NCI-H1092 (cell line): ENCODE measurements at places on chromosomes 2 and 18.

DNA sequence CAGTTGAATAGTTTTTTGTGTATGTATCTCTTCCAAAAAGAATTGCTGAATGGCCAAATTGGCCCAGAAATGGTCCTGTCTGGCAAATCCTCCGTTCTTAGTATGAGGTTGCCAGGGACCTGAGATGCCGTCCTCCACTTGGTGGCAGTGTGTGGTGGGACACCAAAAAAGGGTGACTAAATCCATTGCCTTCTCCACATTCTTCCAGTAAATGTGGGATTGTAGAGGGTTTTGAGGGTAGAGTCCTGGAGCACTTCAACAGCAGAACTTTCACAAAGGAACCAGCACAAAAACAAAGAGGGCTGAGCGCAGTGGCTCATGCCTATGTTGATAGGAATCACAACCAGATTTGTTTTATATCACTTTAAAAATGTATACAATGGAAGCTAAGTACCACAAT lies 199.9 kb downstream of the BCL2 start:
- peak; percentile 30 for DNase-seq

GRCh38 chr2:9375857-9376428 lies 47.4 kb downstream of the ITGB1BP1 start:
- DNase-seq: no peak

DNA sequence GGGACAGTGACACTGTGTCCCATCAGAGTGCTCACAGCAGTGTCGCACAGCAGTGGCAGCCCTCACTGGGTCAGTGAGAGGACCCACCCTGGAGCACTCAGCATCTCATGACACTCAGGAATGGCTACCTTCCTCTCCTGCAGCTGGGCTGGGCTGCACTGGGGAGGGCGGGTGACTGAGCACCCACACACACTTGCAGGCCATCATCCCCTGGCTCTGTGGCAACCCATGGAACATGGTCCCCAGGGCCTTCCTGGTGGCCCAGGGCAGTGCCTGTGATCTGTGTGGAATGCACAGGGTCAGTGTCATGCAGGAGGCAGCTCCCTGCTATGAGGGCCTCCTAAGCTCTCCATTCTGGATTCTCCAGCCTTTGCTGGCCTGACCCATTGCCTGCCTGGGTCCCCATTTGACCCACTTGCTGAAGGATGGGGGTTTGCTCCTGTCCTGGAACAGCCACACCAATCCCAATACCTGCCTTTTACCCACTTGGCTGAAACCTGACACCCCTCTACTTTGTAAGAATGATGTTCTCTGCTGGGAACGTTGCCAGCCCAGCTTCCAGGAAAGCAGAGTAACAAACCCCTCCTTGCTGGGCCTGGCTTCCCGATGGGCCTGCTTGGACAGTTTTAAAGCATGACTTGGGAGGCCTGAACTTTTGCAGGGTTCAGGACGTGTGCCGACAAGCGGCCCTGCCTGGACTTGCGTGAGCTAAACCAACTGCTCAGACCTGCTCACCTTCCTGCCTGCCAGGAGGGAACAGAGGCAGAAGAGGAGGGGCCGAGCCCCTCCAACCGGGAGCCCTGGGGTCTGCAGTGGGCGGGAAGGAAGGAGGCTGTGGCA lies 13.7 kb downstream of the HS6ST1 start:
- peak; percentile 73 for DNase-seq

DNA sequence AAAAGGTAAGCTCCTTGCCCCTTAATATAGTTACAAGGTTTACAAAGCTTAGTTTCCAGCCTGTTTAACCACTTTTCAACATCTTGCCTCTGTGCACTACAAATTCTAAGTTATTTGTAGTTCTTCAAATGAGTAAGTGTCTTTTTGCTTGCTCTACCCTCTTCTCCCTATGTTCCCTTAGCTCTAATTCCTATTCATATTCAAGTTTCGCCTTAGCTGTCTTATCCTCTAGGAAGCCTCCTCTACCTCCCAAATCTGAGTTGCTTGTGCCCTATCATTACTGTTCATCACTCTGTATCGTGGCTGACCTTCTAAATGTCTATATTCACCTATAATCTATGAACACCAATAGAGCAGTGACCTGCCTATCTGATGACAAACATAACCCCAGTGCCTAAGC lies 25.3 kb downstream of the NRXN1 start:
- no peak for DNase-seq

- DNase-seq: no peak
These were observed 321.4 kb upstream of the MMADHC start for GRCh38 chr2:149908726-149909683.

GRCh38 chr2:37809525-37809924 lies 115.6 kb upstream of the RMDN2 start:
- DNase-seq: no peak

GRCh38 chr2:194380011-194380410 lies 1277.0 kb upstream of the SLC39A10 start:
- no peak for DNase-seq

GRCh38 chr2:145356056-145356455 lies 836.1 kb upstream of the ZEB2 start:
- no peak for DNase-seq

DNA sequence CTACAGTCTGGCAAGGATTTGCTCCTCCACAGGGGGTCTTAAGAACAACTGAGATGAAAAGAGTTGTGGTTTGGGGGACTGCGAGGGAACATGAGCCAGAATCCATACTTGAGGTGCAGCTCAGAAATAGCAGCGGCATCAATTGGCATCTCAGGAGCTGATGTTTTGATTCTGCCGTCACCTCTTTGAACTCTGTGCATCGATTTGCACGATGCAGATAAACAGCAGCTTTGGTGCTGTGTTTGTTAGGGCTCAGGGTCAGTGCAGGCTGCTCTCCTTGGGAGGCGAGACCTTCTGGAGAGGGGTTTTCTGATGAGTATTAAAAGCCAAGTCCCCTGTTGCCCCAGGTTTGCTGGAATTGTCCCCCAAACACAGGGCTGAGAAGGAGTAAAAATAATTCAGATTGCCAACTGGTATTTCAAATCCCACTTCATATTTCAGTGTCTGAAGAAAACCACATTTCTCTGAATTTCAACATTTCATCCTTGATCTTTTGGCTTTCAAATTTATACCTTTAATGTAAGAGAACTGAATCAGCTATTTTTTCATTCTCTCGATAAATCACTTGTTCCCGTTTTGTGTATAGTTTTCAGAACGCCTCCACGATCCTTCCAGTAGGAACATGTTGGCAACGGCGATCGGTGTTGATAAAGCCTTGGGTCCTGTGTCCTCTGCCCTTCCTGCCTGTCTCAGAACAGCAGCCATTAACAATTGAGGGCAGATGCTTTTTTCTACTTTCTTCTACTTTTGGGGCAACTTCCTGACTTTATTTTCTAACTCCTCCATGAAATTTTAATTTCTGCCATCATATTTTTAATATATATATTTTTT lies 65.0 kb downstream of the RAB31 start:
- no peak for DNase-seq

DNA sequence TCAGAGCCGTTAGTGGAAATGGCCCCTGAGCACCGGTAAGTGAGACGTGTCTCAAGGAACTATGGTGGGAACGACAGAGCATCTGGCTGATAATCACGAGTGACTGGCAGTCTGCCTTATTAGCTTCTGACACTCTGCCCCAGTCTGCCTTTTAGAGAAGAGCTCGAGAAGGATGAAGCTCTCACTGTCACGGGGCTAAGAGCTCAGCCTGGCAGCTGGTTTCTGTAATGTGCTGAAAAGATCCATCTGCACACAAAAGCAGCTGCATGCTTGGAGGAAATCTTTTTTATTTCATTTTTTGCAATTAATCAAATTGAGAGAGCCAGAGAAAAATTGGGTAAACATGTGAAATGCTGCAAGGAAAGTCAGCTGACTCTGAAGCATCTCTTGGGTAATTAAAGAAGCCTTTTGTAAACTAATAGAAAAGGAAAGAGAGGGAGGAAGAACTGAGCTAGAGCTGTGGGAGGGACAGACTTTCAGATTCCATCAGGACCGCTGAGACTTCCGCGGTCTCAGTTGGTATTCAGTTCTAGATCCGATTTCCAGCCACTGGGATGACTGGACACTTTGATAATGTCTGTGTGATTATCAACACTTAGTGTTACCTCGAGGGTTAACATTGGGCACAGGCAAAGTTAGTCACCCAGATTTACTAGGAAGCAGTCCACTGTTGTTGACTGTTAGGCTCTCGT lies 24.4 kb downstream of the MBP start:
- DNase-seq: no peak

DNA sequence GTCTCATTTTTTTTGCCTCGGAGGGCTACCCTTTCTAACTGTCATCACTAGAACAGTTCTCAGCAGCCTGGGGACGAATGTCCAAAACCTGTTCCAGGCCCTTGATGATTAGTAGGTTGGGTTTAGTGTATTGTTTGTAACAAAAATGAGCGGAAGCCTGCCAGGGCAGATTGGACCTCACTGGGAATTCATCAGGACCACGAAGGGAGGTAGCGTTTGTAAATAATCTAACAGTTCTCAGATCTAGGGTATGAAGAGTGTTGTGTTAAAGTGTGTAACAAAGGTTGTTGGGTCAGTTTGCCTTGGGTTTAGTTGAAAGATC lies 799 bp downstream of the CEP68 start:
- no peak for DNase-seq

DNA sequence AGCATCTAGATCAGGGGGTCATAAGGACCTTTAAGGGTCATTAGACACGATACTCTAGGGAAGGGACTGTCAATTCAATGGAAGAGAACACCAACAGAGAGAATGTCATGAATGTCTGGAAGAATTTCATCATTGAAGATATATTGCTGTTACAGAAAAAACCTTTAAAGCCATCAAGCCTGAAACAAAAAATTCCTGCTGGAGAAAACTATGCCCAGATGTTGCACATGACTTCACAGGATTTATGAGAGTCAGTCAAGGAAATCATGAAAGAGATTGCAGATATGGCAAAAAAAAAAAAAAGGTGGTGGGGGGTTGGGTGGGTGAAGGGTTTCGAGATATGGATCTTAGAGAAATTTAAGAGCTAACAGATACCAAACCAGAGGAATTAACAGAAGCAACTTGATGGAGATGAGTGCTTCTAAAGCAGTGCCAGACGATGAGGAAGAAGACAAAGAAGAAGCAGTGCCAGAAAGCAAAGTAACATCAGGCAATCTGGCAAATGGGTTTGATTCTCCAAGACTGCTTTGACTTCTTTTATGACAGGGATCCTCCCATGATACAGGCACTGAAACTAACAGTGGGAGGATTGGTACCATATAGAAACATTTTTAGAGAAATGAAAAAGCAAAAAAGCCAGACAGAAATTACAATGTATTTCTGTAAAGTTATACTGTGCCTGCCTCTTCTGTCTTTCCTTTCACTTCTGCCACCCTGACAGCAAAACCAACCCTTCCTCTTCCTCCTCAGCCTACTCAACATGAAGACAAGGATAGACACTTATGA lies 28.5 kb downstream of the MAP4K3 start:
- DNase-seq: no peak

DNA sequence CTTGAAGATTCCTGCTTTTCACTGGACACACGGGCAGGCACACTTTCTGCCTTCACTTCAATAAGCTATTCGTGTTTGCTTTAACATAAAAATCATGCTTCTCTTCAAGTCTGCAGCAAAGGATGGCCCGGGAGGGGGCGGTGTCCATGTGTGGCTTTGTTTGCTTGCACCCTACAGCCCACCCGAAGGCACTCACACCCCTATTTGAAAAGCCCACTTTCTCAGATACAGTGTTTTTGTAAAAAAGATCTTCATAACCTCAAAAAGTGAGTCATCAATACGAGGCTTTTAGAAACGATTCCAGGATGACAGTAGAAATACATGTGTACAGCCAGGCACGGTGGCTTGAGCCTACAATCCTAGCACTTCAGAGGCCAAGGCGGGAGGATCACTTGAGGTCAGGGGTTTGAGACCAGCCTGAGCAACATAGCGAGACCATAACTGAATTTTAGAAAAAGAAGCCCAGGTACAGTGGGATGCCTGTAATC lies 36.5 kb upstream of the HPCAL1 start:
- DNase-seq: no peak

- no peak for DNase-seq
These were observed 14.8 kb upstream of the IL18R1 start for GRCh38 chr2:102340778-102341177.

DNA sequence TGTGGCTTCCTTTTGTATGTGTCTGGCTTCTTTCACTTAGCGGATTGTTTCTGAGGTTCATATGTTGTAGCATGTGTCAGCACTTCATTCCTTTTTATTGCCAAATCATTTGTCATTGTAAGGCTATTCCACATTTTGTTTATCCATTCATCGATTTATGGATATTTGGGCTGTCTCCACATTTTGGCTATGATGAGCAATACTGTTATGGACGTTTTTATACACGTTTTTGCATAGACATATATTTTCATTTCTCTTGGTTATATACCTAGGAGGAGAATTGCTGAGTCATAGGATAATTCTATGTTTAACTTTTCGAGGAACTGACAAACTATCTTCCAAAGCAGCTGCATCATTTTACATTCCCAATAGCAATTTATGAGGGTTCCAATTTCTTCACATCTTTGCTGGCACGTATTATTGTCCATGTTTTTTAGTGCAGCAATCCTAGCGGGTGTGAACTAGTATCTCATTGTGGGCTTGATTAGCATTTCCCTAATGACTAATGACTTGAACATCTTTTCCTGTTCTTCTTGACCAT lies 48.1 kb upstream of the TBC1D8 start:
- DNase-seq: no peak
